Mucosa of descending colon (tissue), 3 donors: ENCODE measurements at places on chromosomes 7 and 10. TPM values are rescaled to one million over a fixed set of nuclear protein-coding genes. Genes with fewer than 3 reads are reported as not detected.
A peak's percentile ranks its signal among the peaks of the same experiment; 100 is the strongest.

The LMTK2 gene
- total RNA-seq, result 52.9 TPM

The SLC26A5 gene
- 0.19 TPM for total RNA-seq

The ANTXRL gene
- total RNA-seq, result not detected

The NPY gene
- not detected for total RNA-seq

The CYP2E1 gene
- total RNA-seq, result 0.90 TPM

DNA sequence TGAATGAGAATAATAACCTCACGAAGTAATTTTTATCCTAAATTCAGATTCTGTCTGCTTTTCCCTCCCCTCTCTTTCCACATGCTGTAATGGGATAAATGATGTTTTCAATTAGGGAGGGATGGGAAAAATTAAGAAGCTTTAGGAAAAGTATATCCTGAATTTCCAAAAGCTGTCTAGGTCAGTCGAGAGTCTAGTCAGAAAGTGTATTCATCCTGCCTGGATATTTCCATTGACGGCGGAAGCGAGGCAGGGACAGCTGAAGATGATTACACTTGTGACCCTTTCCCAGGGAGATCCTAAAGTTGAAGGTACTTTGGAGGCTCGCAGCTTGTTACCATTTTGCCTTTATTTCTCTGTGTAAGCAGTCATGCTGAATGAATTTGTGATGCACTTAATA is 204.1 kb downstream of the ZNF365 start:
- DNase-seq, result no peak

DNA sequence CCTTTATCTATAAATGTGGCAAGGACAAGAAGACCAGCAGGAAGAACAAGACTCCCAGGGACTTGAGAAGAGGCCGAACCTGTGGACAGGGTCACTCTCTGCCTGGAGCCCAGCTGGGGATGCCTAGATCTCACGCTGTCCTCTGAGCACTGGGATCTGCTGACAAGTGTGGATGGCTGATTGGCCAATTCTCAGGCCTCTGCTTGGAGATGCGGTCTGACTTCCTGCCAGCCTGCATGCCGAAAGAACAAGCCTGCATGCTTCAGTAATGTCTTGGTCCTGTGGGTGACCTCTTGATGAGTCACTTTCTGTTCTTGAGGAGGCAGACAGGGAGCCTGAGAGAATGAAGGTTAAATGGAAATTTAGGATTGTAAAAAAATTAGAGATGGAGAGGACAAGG is 84.7 kb downstream of the TMEM178B start:
- DNase-seq, result peak; percentile 54

DNA sequence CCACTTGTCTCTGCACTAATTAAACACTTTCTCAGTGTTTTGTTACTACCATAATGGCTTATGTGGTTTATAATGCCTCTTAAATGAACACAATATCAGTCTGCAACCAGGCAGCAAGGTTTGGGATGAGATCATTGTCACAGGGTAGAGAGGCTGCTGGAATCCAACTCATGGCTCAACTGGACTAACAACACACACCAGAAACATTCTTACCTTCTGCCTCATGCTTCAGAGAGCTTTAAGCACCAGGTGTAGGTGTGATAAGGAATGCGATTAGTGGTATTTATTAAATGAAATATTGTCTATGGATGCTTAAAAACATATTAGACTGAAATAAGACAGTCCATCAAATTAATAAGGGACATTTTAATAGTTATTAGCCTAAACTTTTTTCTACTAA is 25.4 kb downstream of the PTF1A start:
- no peak for DNase-seq

- no peak for DNase-seq
These were observed 39.2 kb downstream of the LDB3 start for GRCh38 chr10:86707505-86707904.

DNA sequence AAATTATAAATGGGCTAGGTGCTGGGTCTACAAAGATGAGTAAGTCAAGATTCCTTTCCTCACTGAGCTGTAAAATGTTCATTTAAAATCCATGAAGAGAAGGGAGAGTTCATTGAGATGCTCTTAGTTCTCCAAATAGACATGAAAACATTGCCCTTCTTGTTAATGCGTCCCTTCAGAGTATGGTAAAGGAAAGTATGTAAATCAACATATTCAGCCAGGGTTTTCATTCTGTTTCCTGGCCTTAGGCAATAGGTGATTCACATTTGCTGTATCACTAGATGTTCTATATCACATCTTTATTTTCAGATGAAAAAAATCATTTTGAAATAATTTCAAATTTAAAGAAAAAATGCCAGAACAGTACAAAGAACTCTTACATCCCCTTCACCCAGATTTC is 5.4 kb downstream of the ANKIB1 start:
- DNase-seq, result no peak

GRCh38 chr10:73940634-73941221 is 29.8 kb downstream of the PLAU start:
- peak; percentile 91 for DNase-seq

GRCh38 chr7:14717169-14717568 is 185.4 kb downstream of the DGKB start:
- no peak for DNase-seq

DNA sequence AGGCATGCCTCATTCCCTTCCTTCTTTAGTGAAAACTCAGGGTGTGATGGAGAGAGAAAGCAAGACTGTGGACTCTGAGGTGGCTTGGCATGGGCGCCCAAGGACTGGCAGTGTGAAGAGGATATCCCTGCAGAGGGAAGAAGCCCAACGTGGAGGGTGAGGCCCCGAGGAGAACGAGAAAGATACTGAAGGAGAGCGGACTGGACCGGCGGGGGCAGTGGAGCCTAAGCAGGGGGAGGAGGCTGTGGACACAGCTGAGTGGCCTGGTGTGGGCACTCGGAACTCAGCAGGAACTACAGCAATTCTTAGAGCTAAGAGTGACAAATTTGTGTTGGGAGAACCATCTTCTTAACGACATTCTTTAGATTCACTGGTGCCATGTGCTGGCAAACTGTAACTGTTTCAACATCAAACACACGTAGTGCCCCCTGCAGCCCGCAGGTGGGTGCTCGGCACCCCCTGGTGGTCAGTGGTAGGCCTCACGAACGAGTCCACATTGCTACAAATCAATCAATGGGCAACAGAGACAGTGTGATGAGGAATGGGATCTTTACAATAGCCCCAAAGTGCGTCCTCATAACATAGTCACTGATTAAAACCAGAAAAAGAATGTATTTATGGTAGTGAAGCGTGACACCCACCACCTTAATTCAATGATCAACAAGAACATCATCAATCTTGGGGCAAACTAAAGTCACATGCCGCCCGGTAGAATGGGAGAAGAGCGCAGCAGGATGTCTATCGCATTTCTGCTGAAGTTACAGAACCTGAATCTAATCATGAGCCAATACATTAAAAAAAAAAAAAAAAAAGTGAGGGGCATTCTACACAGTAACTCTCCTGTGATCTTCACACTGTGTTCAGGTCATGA is 2.0 kb upstream of the SFTPA1 start:
- DNase-seq, result peak; percentile 54

- no peak for DNase-seq
These were observed 790.8 kb upstream of the KCND2 start for GRCh38 chr7:119482209-119482608.
